Stimulated activated CD8-positive, alpha-beta memory T cell treated with anti-CD3 and anti-CD28 coated beads, Interleukin-15, amount 100 ng/mL, for 24 hours (primary cell): ENCODE measurements at places on chromosomes 7 and 10.

GRCh38 chr10:62437696-62438095, 63.5 kb downstream of the ZNF365 start:
- no peak for DNase-seq

GRCh38 chr10:33897291-33897752, 562.9 kb upstream of the NRP1 start:
- no peak for DNase-seq

GRCh38 chr10:127903789-127904188, 3.1 kb upstream of the PTPRE start:
- DNase-seq = no peak

DNA sequence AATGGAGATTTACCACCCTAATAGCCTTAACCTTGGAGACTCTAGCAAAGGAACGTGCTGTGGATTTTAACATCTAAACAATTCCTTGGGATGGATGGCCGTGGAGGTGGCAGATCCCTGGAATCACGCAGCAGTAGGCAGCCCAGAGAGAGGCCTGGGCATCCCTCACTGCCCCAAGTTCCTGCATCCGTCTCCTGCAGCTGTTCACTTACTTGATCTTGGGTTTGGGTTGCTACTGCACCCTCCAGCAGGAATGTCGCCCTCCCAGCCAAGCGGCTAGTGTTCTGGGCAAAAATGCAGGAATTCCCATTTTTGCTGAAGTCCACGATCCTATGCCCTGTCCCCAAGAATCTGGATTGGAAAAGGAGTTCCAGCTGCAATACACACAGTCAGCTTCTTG, 166.7 kb upstream of the SH2B2 start:
- DNase-seq = no peak

- DNase-seq = no peak
Observed at GRCh38 chr10:7704071-7705016, 1.2 kb downstream of the ITIH2 start.

GRCh38 chr7:26658389-26659084, 205.9 kb downstream of the SKAP2 start:
- DNase-seq = no peak

DNA sequence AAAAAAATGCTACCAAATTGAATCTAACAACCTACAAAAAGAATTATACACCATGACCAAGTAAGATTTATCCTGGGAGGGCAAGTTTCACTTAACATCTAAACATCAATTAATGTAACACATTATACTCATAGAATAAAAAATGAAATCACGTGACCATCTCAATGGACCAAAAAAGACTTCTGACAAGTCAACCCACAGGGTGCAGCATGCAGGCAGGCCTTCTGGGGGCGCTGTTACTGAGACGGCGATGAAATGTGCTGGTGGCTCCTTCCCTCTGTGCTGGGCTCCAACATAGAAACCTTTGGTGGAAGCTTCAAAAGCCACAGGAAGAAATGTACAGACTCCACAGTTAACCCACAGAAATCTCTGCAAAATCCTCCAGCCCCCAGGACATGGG, 103.1 kb downstream of the INHBA start:
- no peak for DNase-seq

- no peak for DNase-seq
Observed at GRCh38 chr7:105885387-105886111, 9.2 kb upstream of the ATXN7L1 start.

- no peak for DNase-seq
Observed at GRCh38 chr7:25989140-25989705, 162.8 kb upstream of the NFE2L3 start.

DNA sequence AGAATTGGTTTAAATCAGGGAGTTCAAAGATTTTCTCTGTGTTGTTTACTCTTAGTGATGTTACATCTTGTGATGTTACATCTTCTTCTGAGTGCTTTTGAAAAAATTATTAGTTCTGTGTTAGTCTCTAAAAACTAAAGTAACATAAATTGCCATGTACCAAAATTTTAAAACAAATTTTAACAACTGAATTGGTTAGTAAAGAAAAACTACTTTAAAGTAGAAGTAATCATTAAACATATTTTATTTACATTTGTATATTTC, 5.2 kb upstream of the IGF2BP3 start:
- DNase-seq = no peak

GRCh38 chr10:71625445-71626175, 94.0 kb downstream of the C10orf105 start:
- DNase-seq = no peak

GRCh38 chr7:151696721-151697514, 177.2 kb upstream of the RHEB start:
- DNase-seq = no peak

GRCh38 chr7:104174798-104175197, 33.0 kb downstream of the ORC5 start:
- no peak for DNase-seq

DNA sequence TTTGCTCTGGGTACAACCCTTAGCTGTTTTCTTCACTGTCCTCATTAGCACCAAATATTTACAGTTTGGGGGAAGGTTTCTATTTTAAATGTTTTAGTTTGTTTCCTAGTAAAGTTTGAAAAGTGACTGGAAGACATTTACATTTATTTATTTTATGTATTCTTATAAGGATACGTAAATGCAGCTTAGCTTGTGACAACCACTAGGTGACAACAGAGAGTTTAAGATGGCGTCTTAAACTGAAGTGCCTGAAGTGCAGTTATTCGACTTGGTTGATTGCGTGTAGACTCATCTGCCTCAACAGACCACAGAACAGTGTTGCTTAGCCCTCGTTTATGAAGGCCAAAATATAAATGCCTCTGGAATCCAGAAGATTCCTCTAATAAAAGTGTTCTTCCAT, 378.2 kb upstream of the MYO3A start:
- no peak for DNase-seq
